ENCODE measurements at places on chromosomes 2 and 18.

DNA sequence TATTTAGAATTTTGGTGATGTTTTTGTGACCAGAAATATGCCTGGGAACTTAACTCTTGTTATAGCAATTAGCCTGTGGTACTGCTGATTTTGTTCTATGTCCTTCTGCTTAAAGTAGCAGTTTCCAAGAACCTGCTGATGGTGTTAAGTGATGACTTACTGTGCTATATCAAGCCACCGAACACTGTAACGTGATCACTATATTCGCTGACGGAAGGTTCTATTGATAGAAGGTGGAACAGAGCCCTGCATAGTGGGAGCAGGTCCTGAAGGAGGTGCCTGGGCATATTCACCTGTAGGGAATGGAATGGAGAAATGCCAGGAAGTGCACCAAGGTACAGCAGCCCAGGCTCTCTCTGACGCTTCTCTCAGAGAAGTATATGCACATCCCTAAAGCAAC is 76.8 kb downstream of the UXS1 start:
- no peak for DNase-seq

DNA sequence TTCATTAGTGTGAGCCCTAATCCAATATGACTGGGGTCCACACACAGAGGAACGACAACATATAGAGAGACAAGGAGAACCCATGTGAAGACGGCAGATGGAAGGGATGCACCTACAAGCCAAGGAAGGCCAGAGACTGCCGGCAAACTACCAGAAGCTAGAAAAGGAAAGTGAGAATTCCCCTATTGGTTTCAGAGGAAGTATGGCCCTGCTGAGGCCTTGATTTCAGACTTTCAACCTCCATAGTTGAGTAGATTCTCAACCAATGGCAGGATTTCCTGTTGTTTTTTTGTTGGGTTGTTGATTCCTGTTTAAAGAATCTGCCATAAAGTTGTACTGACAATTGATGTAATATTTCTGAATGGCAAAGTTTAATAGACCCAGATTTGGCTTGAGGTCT is 241.5 kb downstream of the SATB2 start:
- DNase-seq = no peak

GRCh38 chr2:67015681-67016080 is 381.5 kb upstream of the ETAA1 start:
- DNase-seq = no peak

GRCh38 chr2:3807853-3808252 is 104.5 kb downstream of the DCDC2C start:
- DNase-seq = no peak

- DNase-seq = no peak
Measured at GRCh38 chr2:232286001-232286868, 92.3 kb upstream of the ALPP start.

GRCh38 chr2:235001237-235002133 is 49.7 kb downstream of the SH3BP4 start:
- DNase-seq = no peak

GRCh38 chr18:44497311-44497710 is 183.4 kb upstream of the SETBP1 start:
- no peak for DNase-seq

GRCh38 chr18:67232406-67232805 is 284.1 kb downstream of the DSEL start:
- DNase-seq = no peak

DNA sequence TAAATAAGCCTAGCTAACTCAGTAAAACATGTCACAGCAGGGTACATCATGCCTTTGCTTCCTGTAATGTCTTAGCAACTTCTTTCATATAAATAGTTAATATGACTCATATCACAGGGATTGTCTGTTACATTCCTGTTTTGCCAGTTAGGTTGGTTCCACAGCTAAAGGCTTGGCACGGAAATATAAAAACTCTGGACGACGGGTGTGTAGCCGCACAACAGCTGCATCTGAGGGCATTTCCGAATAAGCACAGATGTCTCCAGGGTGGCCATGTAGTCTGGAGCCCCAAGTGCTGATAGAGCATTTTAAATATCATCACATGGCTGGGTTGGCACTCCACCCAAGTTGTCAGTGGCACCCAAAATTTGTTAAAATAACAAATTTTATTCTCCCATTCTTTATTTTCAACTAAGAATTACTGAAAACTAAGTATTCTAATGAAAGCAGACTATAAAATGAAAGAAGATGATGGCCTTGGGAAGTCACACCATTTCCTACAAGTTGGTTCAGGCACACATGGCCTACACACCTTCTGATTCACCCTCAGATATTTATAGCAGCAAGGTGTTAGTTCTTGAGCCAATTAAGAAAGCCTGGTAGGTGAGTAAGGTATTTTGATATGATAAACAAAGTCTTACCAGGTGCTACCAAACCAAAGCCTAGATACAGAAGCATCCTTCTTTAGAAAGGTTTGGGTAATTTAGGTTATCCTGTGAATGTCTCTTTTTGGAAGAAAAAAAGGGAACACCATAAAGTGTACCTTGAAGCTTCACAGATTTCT is 61.8 kb upstream of the STK17B start:
- DNase-seq = peak; percentile 78

- no peak for DNase-seq
Measured at GRCh38 chr18:23619388-23619881, 33.1 kb upstream of the NPC1 start.

- DNase-seq = no peak
Measured at GRCh38 chr2:110837446-110838409, 105.4 kb downstream of the ACOXL start.

DNA sequence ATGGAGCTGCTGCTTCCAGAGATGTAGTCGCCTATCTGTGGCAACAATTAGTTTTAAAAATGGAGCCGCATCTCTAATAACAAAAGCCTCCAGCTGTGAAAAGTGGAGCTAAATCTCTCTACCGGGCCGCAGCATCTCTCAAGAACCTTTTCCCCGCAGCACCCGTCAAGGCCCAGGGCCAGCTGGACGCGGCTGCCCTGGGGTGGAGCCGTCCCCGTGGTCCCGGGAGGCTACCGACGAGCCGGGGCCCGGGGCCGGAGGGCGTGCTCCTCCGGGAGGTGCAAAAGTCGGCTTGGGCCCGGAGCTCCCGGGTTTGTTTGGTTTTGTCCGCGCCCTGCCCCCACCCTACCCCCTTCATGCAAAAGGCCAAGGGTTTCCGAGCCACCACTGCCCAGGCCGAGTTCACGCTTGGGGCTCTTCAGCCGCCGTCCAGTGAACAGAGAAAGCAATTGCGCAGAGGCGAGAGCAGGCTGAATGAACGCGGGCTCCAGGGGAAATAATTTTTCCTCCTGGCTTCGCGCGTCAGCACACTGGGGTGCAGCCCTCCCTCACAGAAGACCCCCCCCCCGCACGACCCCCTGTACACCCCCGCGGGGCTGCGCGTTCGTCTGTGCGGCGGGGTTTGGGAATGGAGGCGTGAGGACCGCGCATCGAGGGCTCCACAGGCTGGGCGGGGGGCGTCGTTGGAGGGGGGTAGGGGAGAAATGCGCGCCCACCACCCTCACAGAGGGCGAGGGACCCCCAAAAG is 557 bp upstream of the GREB1L start:
- no peak for DNase-seq

- no peak for DNase-seq
Measured at GRCh38 chr18:58400331-58400870, 228.5 kb downstream of the ALPK2 start.

GRCh38 chr18:32297579-32298170 is 107.8 kb downstream of the MEP1B start:
- no peak for DNase-seq

DNA sequence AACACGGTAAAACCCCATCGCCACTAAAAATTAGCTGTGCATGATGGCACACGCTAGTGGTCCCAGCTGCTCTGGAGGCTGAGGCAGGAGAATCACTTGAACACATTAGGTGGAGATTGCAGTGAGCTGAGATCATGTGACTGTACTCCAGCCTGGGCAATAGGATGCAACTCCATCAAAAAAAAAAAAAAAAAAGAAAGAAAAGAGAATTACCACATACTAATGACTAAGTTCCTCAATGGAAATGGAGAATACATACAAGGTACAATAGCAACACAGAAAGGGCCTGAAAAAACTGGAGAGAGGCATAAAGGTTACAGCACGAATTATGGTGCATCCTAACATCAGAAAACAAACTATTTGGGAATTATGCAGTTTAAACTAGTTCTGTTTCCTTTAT is 81.3 kb downstream of the CDH2 start:
- no peak for DNase-seq

- DNase-seq = peak; percentile 34
Measured at GRCh38 chr2:73939419-73939818, 12.7 kb downstream of the DGUOK start.

- no peak for DNase-seq
Measured at GRCh38 chr2:204081487-204082425, 145.2 kb downstream of the ICOS start.

- no peak for DNase-seq
Measured at GRCh38 chr18:4125224-4125623, 329.9 kb downstream of the DLGAP1 start.

- no peak for DNase-seq
Measured at GRCh38 chr2:238138331-238139195, at the start of gene KLHL30. KLHL30 (plus strand) TSS chr2:238138668; CDS start chr2:238140755, 2,087 bp downstream.

GRCh38 chr2:141692829-141693228 is 438.0 kb downstream of the LRP1B start:
- DNase-seq = no peak
